Activated CD8-positive, alpha-beta memory T cell treated with anti-CD3 and anti-CD28 coated beads for 1 hour (primary cell): ENCODE measurements at places on chromosomes 11 and 22.

GRCh38 chr11:69495441-69496201, 14.2 kb downstream of the LINC01488 start:
- DNase-seq, result no peak

GRCh38 chr11:77967121-77967520, 27.3 kb downstream of the INTS4 start:
- no peak for DNase-seq

GRCh38 chr11:87366763-87367405, 329.1 kb downstream of the TMEM135 start:
- no peak for DNase-seq

- no peak for DNase-seq
Observed at GRCh38 chr11:16678466-16679116, 59.9 kb upstream of the C11orf58 start.

- no peak for DNase-seq
Observed at GRCh38 chr22:46946383-46946962, 184.0 kb downstream of the TBC1D22A start.

GRCh38 chr22:22952531-22953280, 65.1 kb downstream of the IGLL5 start:
- DNase-seq, result no peak

- no peak for DNase-seq
Observed at GRCh38 chr22:43237280-43237679, 50.3 kb upstream of the TTLL12 start.

GRCh38 chr22:30243661-30244060, 2.9 kb downstream of the LIF start:
- DNase-seq, result no peak

- DNase-seq, result no peak
Observed at GRCh38 chr22:38089474-38089851, 5.5 kb upstream of the SLC16A8 start.

- no peak for DNase-seq
Observed at GRCh38 chr11:33195462-33196173, 34.3 kb upstream of the CSTF3 start.

DNA sequence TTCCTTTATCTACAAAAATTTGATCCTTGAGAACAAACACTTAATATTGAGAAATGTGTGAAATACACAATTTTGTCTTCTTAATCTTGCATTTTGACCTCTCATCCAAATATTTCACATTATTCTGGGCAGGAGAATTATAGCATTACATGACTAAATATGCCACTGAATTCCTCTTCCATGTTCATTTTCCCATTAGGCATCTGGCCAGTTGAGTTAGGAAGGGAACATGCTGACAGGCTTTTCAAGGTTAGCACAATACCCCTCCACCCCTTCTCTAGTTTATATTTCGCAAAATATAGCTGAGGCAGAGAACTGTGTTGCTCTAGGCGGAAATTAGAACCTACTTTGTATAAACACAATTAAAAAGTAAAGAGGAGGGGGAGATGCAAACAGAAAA, 271.7 kb upstream of the ZC3H12C start:
- DNase-seq, result no peak

- no peak for DNase-seq
Observed at GRCh38 chr22:23384431-23384830, 195.7 kb downstream of the IGLL1 start.

- no peak for DNase-seq
Observed at GRCh38 chr11:107988397-107989158, 20.1 kb upstream of the CUL5 start.

GRCh38 chr11:64006398-64006797, 20.2 kb downstream of the OTUB1 start:
- DNase-seq, result no peak

GRCh38 chr11:55661901-55662300, at the start of gene OR4C6:
OR4C6 (plus strand) TSS chr11:55662201; CDS start chr11:55665167, 2,966 bp downstream.
- no peak for DNase-seq

DNA sequence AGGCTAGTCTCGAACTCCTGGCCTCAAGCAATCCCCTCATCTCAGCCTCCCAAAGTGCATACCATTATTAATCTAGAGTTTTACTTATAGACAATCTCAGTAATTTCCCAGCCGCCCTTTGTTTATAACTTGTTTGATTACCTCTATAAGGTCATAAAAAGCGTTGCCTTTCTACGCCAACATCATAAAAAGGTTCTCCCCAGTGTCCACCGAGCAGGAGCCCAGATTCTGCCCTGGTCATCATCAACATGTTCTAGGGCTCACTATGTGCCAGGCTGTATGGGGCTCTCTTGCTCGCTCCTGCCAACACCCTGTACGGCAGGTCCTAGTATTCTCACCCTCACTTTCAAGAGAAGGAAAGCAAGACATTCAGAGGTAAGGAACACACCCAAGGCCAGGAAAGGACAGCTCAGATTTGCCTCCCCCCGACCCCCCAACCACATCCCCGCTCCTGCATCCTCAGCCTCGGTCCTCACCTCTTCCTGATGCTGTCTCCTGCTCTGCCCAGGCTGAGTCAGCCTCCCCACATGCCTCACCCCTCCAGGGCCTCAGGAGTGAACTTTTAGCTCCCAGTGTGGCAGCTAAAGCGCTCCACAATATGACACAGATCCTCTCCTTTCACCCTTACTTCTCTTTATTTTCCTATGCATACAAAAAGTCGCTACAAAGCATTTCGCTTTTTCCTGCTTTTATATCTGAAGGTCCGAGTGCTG, 14.3 kb downstream of the ARFGAP3 start:
- DNase-seq, result no peak

GRCh38 chr11:103737037-103737622, 299.3 kb upstream of the DDI1 start:
- DNase-seq, result no peak

GRCh38 chr22:32044913-32045312, 1.9 kb downstream of the SLC5A1 start:
- DNase-seq, result no peak

GRCh38 chr11:8533332-8533731, 60.7 kb downstream of the STK33 start:
- no peak for DNase-seq

GRCh38 chr22:29581799-29582198, 886 bp upstream of the NIPSNAP1 start:
- no peak for DNase-seq

GRCh38 chr11:18776324-18776723, 15.3 kb downstream of the PTPN5 start:
- no peak for DNase-seq

GRCh38 chr11:1122664-1123002, 35.1 kb upstream of the MUC5AC start:
- no peak for DNase-seq

- no peak for DNase-seq
Observed at GRCh38 chr22:45552580-45553350, 50.1 kb downstream of the FBLN1 start.

DNA sequence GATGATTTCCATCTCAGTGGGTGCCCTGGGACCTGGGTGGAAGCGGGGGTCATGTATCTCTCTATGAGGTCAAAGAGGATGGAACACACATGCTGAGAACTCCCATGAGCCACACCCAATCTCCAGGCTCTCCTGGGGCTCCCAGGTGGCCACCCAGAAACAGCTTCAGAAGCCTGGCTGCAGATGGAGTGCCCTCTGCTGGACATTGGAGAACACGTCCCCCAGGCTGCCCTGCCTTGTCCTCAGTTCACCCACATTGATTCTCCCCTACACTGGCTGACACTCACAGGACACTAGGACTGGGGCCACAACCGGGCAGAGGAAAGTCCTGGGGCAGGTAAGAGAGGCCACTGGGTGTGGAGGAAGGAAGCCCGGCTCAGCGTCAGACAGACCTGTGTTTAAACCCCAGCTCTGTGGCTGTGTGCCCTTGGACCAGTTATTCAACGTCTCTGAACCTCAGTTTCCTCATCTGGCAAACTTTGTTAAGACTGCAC, 4.5 kb upstream of the NOL12 start:
- DNase-seq, result no peak

DNA sequence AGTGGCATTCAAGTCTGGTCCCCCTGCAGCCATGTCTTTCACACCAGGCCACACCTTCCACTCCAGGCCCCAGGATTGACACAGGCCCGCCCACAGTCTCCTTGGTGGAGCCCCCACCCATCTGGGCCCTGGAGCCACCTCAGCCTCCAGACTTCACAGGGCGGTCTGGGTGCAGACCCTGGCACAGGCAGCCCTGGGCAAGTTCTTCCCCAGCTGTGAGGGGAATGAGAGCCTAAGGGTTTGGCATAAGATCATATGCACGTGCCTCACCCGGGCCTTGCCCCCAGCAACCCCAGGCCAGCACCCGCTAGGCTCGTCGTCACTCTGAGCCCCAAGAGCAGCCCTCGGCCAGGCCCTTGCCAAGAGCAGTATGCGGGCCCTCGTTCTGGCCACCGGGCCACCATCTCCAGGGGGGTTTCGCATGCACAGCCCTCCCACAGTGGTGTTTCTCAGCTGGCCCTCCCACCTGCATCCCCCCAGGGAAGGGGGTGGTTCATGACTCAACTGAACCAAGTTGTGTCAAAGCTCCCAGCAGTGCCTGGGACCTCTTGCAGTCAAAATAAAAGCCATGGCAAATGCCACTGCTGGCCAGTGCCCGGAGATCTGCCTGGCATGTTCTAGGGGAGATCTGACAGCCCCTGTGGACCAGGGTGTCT, 70.4 kb upstream of the KCNQ1OT1 start:
- no peak for DNase-seq

DNA sequence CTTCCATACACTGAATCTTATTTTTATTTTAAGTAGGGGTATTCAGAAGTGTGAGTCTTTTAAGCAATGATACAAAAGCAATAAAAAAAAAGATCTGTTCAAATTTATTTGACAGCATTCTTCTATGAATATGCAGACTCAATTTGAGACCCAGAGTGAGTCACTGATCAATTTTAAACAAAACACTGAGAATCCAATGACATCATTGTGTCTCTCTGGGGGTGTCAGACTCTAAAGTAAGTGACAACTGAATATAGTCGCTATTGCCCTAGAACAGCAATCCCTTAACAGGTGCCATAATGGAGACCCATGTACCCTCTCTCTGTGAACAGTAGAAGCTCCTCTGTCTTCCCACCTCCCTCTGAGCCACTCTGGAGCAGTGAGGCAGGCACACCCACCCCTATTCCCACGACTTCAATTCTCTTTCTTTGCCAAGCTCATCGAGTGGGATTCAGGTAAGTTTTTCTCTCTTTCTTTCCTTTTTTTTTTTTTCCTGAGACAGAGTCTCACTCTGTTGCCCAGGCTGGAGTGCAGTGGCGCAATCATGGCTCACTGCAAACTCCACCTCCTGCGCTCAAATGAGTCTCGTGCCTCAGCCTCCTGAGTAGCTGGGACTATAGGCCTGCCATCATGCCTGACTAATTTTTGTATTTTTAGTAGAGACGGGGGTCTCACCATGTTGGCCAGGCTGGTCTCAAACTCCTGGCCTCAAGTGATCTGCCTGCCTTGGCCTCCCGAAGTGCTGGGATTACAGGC, 5.1 kb upstream of the RPS3 start:
- no peak for DNase-seq

GRCh38 chr11:111476956-111477355, 35.2 kb downstream of the BTG4 start:
- DNase-seq, result no peak

GRCh38 chr11:91823252-91823830, 401.3 kb upstream of the FAT3 start:
- DNase-seq, result no peak

DNA sequence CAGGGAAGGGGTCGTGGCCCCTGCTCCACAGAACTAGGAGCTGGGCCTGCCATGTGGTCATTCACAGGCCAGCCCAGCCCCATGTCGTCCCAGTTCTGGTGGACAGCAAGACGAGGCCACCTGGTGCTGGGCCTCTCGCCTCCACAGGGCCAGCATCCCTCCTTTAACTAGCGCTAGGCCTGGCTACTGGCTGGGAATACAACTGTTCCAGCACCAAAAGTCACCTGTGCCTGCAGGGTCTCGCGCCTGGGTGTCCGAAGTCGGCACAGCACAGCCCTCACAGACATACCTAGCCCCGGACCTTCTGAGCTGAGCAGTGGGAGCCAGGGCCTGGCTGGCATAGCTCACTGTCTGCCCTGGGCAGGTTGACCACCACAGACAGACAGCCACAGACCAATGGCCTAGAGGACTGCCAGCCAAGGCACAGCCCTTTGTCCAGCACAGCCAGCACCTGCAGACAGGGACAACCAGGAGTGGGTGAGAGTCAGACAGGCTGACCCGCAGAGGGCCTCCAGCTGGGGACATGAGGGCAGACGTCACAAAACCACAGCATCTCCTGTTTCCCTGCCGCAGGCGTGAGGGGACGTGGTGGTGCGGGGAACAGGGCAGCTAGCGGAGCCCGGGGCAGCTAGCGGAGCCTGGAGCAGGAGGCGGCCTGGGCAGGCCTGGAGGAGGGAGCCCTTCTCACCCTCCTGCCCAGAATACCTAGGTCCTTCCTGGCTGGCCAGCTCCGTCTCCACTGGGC, 27.2 kb upstream of the TH start:
- no peak for DNase-seq

DNA sequence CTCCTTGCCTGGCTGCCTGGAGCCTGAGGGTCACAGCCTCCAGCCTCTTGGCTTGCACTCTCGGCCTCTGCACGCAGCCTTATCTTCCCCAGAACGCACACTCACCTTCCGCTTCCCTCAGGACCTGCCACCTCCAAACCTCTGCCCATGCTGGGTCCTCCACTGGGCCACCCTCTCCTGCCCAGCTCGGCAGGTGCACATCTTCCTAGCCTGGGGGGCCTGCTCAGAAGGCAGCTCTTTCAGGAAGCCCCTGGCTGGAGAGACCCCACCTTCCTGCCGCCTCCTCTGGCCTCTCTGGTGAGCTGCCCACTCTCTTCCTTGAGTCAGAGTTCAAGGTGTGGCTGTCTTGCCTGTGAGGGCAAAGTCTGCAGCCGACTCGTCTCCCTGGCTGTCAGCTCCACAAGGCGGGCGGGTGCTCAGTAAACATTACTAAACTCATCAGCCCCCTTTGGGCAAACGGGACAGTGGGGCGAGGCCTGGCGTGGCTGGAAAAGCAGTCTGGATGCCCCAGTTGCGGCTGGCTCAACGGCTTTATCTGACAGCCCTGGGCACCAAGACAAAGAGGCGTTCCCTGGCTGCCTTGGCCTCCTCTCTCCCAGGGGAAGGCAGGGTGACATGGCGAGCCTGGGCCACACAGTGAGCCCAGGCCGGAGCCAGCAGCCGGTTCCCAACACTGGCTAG, 1.7 kb upstream of the LINC01488 start:
- DNase-seq, result no peak

DNA sequence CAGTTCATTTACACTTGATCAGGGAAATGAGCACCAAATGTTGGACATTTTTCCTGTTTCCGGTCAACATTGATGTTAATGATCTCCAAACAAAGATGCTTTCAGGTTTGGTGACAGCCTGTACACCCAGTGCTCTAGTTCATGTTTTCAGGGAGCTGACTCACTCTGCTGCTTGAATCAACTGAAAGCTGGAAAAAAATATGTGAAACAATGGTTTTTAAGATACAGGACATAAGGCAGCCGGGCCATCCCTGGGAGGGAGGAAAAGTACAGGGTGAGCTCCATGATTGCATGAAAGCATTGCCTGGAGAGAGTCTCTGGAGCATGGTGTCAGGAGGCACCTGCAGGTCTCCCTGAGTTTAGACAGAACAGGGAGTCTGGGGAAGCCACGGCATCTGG, 259.6 kb downstream of the TBC1D22A start:
- no peak for DNase-seq

DNA sequence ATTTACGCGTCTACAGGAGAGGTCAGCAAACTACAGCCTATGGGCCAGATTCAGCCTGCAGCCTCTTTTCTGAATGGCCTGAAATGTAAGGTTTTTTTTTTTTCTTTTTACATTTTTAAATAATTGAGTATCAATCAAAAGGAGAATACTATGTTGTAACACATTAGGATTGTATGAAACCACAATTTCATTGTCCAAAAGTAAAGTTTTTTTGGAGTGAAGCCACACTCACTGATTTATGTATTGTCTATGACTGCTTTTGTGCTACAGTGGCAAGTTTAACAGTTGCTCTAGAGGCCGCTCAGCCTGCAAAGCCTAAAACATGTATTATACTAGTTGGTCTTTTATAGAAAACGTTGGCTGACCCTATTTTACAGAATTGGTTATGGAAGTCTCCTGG, 923.2 kb downstream of the NTM start:
- no peak for DNase-seq
